Tongue (tissue), 3 donors: ENCODE measurements at places on chromosomes 12 and 14. TPM values are rescaled to one million over a fixed set of nuclear protein-coding genes. Genes with fewer than 3 reads are reported as not detected.

GRCh38 chr12:116969615-116970585 is 59.1 kb downstream of the FBXW8 start:
- DNase-seq, result peak; percentile 93

Gene PAWR
- 27.7 TPM for total RNA-seq

Gene FAR2
- 15.2 TPM for total RNA-seq

DNA sequence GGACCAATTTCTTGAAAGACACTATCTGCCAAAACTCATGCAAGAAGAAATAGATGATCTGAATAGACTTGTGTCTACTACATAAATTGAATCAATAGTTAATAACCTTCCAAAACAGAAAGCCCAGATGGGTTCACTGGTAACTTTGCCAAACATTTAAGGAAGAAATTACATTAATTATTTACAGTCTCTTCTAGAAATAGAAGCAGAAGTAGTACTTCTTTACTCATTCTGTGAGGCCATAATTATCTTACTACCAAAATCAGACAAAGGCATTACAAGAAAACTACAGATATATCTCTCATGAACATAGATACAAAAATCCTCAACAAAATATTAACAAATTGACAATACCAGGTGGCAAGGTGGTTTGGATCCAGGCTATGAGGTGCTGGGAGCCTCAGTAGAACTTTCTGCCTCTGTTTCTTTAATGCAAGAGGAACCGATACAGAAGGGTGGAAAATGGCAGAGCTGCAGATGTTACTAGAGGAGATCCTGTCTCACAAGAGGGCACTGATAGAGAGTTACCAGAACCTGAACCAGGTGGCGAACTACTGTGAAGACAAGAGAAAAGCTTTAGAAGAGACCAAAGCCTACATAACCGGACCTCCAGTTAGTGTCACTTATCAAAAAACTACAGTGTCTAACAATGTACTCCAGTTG is 33.7 kb upstream of the KTN1 start:
- no peak for DNase-seq

Gene FOXG1
- total RNA-seq, result 0.10 TPM

DNA sequence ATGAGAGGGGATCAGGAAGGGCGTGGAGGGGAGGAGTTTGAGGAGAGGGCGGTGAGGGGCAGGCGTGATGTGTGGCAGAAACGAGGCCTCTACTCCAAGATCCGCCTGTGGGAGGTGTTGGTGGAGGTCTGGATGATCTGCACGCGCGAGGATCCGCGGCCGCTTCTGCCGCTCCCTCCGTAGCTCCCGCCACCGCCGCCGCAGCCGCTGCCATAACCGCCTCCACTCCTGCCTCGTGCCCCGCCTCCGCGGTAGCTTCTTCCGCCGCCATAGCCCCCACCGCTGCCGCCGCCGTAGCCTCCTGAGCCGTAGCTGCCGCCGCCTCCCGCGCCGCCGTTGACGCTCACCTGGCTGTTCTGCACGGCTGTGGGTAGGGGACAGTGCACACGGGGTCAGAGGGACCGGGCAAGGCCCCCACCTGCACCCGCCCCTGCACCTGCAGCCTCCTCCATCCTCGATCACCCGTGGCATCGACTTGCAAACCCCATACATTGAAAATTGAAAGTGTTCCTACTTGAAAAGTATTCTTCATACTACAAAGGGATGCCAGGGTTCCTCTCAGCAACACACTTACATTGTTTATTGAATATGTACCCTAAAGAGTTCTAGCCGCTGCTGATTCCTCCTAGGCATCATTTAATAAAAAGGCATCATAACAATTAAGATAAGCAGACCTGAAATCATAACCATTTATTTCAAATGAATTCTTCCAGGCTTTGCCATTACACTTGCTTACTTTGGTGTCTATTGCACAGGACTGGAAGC is 11.1 kb upstream of the KRT1 start:
- DNase-seq, result no peak

DNA sequence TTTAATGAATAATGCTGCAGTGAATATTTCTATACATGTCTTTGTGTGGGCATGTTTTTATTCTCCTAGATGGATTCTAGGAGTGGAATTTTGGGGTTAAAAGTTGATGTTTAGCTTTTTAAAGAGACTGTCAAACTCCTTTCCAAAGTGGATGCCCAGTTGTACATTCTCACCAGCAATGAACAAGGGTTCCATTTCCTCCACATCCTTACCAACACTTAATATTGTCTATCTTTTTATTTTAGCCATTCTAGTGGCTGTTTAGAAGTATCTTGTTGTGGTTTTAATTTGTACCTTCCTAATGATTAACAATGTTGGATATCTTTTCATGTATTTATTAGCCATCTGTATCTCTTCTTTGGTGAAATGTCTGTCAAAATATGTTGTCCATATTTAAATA is 109.8 kb downstream of the SMOC1 start:
- DNase-seq, result no peak

- no peak for DNase-seq
Observed at GRCh38 chr14:39055786-39056474, 47.1 kb downstream of the SEC23A start.

Gene TIMELESS
- 10.5 TPM for total RNA-seq

Gene NTF3
- 1.6 TPM for total RNA-seq

DNA sequence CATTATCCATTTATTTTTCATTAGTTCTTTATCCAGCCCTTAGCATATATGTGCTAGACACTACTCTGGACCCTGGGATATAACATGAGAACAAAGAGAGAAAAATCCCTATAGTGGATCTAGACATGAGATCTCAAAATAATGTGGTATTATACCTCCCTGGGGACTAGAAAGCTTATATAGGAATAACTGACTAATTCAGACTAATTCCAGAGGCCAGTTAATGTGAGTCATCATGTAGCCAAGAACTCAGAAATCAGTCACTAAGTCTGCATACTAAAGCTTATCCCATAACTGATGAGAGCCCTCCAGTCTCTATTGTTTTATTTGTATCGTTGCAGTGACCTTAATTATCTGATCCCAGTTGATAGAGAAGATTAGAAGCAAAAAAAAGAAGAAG is 267.1 kb upstream of the RGS6 start:
- DNase-seq, result no peak

DNA sequence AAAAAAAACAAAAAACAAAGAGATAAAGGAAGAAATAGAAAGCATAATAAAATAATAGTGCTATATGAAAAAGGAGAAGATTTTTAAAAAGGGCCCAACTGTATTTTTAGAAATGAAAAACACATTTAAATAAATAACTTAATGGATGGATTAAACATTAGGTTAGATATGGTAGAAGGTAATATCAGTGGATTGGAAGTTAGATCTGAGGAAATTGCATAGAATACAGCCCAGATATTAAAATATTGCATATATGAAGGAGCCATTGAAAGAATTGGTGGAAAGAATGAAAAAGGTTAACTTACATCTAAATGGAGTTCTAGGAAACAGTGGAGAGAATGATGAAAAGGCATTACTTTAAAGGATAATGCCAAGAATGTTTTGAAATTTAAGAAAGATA is 27.8 kb downstream of the CACNA1C start:
- DNase-seq, result no peak

DNA sequence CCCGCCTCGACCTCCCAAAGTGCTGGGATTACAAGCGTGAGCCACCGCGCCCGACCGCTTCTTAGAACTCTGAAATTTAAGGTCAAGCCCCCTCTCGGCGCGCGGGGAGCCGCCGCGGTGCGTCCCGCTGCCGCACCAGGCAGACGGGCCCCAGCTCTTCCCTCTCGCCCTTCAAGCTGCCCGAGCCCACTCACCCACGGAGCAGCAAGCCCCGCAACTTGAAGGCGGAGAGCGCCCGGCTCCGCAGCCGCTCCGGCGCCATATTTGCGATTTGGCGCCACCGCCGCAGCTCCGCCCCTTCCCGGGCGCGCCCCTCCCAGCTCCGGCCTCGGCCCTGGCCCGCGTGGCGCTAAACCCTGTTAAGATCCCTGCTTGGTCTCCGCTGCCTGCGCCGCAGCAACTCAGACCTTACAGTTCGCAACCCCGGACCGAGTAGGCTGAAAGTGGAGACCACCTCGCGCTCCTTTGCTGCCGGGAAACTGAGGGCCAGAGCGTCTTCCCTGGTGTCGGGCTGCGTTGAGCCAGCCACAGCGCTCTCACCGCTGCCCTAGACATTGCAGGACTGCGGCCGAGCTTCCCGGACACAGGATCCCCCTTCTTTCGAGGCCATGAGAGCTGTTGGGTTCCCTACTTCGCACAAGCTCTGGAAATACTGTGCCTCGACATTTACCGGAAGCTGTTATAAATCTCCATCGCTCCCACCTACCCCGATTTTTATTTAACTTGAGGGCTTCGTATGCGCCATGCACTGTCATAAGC is at the start of gene POLE2:
Gene POLE2, minus strand, starts transcription at position 273 of the 759 bp plus-strand sequence. Its CDS starts 11 bp downstream, at position 262.
- DNase-seq, result peak; percentile 89

- DNase-seq, result no peak
Observed at GRCh38 chr14:71589609-71590008, 342.6 kb upstream of the RGS6 start.

Gene CAPZA3
- total RNA-seq, result not detected

DNA sequence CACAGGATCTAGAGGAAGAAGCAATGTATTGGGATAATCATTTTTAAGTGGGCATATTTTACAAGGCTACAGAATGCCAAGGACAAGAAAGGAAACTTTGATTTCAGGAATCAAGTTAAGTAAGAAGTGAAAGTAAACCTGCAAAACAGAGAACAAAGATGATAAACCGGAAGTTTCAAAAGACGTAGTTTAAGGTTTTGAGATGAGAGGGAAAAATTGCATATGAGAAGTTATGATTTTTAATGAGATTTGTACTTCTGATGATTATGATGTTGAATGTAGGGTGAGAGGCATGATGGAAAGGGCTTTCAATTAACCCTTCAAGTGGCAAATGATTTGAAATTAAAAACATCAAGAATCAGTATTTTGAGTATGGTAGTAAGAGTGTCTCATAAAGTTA is 134.9 kb downstream of the CAPZA3 start:
- no peak for DNase-seq

- peak; percentile 68 for DNase-seq
Observed at GRCh38 chr14:57512220-57512619, 18.6 kb upstream of the CCDC198 start.

DNA sequence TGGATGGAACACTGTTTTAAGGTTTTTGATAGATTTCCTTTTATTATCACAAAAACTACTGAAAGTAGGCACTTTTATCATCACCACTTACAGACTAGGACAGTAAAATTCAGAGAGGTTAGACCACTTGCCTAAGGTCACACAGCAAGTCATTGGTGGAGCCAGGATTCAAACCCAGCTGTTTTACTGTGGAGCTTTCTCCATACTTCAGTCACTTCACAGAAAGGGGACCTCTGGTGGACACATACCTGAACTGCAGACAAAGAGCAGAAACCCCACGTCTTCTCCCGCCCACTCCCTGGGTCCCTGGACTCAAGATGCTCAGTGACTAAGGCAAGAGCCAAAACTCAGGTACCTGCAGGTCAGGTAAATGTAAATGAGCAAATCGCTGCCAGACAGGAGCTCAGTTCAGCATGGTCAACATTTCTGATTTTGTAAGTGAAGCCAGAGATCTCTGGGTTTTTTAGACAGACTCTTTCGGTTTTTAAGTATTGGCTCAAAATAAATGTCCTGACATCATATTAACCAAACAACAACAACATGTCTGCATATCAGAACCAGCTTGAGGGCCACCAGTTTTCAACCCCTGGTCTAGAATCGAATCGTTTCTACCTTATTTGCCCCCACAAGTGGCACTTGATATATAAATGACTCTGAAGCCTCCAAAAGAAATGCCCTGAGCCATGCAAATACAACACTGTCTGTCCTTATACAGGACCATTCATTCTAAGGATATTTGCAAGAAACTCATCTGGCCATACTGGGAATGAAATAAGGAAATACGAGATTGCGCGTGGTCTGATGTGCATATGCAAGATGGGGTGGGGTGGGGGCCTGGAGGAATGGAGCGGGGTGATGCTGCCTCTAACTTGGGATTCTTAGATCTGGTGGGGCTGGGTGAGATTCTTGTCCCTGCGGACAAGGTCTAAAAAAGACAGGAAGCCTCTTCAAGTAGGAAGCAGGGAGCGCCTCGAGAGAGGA is 110.9 kb downstream of the KSR2 start:
- peak; percentile 9 for DNase-seq

DNA sequence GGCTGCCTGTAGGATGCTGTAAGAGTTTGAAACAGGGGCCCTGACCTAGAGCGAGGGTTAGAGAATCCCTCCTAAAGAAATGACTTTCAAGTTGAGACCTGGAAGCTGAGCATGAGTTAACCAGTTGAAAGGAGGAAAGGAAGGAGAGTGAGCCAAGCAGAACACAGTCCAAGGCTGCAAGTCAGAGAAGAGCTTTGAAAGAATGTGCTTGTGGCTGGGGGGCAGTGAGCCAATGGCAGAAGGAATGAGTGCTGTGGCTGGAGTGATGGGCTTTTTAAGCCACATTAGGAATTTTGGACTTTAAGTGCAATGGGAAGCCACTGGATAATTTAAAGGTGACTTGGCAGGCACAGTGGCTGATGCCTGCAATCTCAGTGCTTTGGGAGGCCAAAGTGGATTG is 18.1 kb downstream of the CDKN1B start:
- no peak for DNase-seq

Gene DLGAP5
- total RNA-seq, result 12.6 TPM

DNA sequence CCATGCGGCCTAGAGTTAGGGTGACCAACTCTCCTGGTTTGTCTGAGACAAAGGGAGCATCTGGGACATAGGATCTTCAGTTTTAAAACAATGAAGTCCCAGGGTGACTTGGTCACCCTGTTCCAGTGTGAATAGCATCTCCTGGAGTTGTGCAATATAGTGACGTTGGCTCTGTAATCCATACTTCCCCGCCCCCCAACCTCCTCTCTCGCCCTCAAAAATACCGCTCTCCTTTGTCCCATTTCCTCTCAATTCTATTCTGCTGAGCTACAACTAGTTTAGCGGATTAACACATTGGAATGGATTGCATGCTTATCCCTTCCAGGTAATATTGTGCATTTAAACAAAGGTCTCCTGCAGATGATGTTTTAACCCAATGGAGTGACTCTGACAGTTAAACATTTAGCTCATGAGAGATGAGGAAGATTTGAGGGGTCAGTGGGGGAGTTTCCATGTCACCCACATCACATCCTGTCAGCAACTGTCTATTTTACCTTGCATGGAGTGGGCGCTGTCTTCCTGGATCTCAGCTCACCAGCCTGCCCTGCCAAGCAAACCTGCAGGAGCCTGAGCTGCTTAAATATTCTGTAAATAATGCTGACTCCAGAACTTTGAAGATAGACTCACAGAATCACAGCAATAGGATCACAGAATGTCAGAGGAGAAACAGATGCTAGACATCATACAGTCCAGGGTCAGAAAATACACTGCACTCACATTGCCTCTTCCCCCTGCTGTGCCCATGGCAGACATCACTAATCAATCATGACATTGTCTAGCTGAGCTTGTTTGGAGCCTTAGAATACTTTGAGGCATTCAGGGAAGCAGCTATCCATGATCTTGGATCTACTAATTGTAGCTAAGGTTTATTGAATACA is 43.0 kb downstream of the MAP1LC3B2 start:
- DNase-seq, result no peak
